ENCODE measurements at places on chromosomes 13 and 19. TPM values are rescaled to one million over a fixed set of nuclear protein-coding genes. Genes with fewer than 3 reads are reported as not detected.

The FAM124A gene
- polyA plus RNA-seq = 3.9 TPM

The CCDC70 gene
- not detected for polyA plus RNA-seq

The PSG7 gene
- polyA plus RNA-seq = not detected

DNA sequence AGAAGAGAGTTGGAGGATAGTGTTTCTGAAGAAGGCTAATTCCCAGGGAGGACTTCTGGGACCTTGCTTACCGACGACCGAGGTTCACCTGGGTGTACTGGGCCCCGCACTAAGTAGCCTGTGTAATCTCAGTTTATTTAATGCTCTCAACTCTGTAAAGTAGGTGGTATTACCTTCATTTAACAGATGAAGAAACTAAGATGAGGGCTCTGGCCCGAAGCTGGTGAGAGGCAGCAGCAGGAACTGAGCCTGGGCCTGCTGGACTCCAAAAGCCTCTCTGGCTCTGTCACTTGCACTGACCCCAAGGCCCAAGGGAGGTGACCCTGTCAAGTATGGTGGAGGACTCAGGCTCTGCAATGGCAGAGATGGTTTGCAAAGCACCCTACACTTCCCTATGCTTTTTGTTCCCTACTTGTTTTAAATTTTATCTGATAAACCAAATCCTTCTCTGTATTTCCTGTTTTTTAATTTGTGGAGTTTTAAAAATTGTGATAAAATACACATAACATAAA is 50.6 kb downstream of the GGACT start:
- no peak for DNase-seq

GRCh38 chr19:17309965-17310461 is 650 bp downstream of the DDA1 start:
- DNase-seq = no peak

DNA sequence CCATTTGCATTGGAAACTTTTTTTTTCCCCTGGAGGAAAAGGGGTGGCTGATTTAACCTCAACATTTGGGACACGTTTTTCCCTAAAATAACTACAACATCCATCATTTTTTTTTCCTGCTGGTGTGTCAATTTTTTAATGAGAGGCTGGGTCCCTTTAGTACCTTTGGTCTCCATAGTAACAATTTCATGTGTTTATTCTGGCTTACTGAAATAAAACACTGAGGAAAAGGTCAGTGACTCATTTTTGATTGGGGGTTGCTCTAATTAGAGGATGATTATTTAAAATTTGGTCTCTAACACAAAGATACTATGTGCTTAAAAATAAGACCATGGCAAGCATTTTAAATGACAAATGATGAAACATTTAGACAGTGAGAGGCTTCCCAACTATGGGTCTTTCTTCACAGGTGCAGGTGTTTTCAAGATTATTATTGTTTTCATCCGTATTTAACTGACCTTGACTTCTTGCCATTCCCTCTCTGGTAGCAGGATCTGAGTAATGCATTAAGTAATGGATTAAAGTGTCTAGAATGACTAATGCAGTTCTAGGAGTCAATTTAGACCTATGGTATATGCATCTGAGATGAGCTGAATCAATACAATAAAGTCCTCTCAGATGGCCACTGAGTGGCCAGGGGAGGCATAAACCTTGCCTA is 406.4 kb downstream of the KCNRG start:
- DNase-seq = no peak

- no peak for DNase-seq
Observed at GRCh38 chr19:29505097-29505824, 20.5 kb upstream of the VSTM2B start.

DNA sequence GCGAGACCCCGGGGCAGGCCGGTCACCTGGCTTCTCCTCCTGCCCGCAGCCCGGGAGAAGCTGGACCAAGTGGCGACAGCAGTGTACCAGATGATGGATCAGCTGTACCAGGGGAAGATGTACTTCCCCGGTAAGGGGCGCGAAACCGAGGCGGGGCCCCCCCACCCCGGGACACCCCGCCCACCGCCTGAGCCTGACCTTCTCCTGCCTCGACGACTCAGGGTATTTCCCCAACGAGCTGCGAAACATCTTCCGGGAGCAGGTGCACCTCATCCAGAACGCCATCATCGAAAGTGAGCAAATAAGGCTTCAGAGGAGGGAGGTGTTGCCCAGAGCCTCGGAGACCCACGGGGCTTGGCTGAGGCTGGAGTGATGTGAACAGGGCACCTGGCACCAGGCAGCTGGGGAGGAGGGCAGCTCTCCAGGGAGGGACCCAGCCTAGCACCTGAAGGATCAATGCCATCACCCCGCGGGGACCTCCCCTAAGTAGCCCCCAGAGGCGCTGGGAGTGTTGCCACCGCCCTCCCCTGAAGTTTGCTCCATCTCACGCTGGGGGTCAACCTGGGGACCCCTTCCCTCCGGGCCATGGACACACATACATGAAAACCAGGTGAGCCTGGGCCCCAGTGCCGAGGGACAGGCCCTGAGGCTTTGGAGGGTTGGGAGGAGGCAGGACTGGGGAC is 629 bp downstream of the IZUMO4 start:
- no peak for DNase-seq

Measured in muscle of arm (tissue), 14 donors.